Fibroblast of upper back skin (primary cell): ENCODE measurements at places on chromosomes 5 and 9.

DNA sequence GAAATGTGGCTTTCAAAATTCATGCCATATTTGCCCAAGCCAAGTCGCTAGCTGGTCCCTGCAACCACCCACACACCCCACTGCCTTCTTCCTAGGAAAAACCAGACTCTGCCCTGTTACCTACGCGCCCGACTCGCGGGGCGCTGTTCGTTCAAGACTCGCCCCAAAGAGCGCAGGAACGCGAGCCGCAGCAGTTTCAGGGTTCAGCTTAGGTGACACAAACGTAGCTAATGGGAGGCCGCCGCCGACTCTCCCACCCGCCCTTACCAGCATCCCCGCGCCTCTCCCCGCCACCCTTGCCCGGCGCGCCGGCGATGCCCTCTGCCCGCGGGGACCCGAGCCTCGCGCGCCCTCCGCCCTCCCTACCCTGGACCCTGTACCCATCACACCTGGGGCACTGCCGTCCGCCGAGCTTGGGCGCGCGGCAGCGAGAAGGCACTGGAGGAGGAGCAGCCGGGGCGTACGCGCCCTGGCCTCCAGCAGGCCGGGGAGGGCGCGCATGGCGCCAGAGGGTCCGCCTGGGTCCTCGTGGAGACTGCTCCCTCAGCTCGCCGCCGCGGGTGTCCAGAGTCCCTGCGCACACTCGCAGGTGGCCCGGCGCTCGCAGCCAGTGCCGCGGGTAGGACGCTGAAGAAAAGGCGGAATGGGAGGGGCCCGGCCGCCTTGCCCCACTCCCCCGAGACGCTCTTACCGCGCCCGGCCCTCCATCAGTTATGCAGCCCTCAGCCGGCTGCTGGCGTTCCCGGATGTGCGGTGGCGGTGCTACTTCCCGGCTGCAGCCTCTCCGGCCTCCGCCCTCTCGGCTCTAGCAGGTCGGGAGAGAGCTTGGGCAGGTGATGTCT, at the start of gene EMB:
EMB (minus strand) TSS at position 638 of the 842 bp plus-strand sequence; CDS start at position 501, 137 bp downstream.
- peak; percentile 44 for DNase-seq

GRCh38 chr9:99720455-99721050, 101.1 kb upstream of the NR4A3 start:
- DNase-seq = peak; percentile 41

DNA sequence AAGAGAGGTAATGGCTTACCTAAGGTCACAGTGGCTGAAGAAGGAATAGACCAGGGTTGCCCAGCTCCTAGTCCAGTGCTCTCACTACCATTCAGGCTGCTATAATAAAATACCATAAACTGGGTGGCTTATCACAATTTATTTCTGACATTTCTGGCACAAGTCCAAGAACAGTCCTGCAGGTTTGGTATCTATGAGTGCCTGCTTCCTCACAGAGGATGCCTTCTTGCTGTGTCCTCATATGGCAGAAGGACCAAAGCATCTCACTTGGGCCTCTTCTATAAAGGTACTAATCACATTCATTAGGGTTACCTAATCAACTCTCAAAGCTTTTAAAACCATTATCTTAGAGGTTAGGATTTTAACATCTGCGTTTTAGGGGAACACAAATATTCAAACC, 17.2 kb downstream of the STARD4 start:
- no peak for DNase-seq

GRCh38 chr9:28378231-28378630, 805.0 kb upstream of the C9orf72 start:
- no peak for DNase-seq

DNA sequence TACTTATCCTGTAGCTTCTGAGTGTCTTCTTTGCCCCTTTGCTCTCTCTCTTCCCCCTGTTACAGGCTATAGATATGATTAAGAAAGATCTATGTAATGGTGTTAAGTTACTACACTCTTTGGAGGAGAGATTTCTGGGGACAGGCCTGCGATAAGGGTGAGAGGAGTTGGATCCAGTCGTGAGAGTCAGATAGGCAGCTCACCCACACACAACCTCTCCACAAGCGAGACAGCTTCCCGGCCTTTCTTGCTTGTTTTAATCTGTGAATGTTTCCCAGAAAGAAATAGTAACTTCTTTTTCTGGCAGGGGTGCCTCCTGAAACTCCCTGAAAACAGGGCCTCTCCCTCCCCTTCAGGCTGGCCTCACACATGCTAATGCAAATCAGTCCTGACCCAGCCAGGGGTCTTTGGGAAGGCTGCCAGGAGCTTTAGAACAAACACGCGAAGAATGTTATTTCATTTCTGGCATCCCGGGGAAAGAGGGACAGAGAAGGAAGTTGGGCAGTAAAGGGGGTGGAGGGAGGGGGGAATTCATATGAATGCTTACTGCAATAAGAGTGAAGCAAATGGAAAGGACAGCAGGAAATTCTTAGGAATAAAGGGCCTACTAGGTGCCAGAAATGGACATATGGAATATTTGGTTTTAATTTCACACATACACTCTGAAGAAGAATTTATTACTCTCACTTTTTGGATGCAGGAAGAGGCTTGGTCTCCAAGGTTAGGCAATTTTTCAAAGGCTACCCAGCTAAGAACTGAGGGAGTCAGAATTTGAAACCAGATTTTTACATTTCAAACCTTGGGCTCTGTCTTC, 215.8 kb upstream of the TRIM32 start:
- DNase-seq = peak; percentile 96

GRCh38 chr9:128470560-128470959, 14.8 kb downstream of the ODF2 start:
- peak; percentile 54 for DNase-seq

GRCh38 chr5:142235050-142235797, 89.6 kb downstream of the SPRY4 start:
- DNase-seq = no peak

DNA sequence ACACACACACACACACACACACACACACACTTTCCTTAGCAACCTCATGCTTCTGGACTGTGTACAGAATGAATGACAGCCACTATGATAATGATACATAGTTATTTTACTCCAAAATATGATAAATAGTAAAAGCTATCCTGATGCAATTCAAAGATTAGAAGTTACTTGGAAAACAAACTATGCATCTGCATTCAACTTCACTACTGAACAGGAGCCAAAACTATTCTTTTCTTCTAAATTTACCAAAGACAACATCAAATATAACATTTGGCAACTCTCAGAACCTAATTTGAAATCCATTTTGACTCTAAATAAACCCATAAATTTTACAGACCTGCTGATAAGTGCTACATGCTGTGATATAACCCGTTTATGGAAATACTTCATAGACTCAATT, 33.3 kb downstream of the GLIS3 start:
- no peak for DNase-seq

- DNase-seq = no peak
Observed at GRCh38 chr5:56493308-56493707, 260.2 kb upstream of the ANKRD55 start.

DNA sequence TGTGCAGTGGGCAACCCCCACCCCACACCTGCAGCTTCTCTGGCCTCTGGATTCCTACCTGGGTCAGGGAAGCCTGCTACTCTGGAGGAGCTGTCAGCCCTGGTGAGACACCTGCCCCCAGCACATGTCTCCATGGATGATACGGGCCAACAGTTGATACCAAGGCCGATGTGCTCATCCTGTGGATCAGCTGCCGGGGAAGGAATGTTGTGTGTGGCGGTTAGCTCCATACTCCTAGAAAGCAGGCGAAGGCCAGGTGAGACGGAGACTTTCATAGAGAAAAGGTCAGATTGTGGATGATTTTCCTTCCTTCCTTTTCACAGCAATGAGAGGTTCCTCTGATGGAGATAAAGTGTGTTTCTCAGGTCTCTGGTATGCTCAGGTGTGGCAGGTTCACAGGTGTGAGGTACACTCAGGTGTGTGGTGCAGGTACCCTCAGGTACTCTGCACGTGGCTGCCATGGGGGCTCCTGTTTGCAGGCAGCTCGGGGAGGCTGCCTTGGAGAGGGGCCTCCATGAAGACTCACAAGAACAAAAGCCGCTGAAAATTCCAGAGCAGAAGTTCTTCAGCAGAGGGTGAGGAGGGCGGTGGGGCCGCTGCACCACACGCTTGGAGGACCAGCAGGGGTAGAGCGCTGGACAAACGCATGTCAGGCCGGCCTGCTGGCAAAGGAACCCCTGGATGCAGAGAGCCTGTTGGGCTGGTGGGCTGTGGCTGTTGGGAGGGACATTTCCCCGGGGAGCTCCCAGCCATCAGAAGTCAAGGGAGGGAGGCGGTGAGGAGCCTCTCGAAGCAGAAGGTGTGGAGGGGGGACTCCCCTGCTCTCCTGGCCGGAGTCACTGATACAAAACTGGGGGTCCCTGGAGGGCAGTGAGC, 5.1 kb upstream of the AHRR start:
- no peak for DNase-seq

GRCh38 chr5:54862036-54862435, 123.4 kb downstream of the ESM1 start:
- DNase-seq = no peak

GRCh38 chr9:79567671-79568098, 4.1 kb upstream of the TLE4 start:
- no peak for DNase-seq

GRCh38 chr9:133352635-133353340, 3.5 kb downstream of the SURF1 start:
- no peak for DNase-seq

GRCh38 chr9:128056887-128057723, 10.0 kb downstream of the NAIF1 start:
- no peak for DNase-seq

DNA sequence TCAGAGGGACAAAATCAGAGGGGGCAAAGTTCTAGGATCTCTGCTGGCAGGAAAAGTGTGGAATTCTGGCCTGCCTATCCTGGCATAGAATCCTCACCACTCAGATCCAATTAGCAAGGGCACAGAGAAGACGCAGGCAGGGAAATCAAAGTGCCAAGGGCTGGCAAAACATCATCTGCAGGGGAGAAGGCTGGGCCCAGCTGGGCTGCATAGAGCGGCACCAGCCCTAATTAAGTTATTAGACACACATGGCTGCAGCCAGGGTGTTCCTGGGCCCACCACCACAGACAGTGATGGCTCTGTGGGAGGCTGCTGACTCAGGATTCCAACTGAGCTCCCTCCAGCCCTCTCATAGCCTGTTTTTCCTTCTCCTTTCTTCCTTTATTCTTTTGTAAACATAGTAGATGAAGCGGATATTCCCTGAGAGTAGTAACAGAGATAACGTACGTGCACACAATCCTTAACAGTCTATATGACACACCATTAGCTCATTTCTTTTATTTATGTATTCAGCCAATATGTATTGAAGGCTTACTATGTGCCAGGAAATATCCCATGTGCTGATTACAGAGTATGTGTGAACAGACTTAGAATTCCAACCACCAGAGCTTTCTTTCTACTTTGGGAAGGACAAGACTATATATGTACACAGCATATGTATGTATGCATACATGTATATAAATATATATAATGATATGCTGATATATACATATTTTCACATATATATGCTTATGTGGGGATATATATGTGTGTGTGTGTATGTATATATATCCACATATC, 236.1 kb downstream of the ASTN2 start:
- DNase-seq = peak; percentile 57

GRCh38 chr5:157359356-157360055, 93.6 kb downstream of the CYFIP2 start:
- peak; percentile 20 for DNase-seq

DNA sequence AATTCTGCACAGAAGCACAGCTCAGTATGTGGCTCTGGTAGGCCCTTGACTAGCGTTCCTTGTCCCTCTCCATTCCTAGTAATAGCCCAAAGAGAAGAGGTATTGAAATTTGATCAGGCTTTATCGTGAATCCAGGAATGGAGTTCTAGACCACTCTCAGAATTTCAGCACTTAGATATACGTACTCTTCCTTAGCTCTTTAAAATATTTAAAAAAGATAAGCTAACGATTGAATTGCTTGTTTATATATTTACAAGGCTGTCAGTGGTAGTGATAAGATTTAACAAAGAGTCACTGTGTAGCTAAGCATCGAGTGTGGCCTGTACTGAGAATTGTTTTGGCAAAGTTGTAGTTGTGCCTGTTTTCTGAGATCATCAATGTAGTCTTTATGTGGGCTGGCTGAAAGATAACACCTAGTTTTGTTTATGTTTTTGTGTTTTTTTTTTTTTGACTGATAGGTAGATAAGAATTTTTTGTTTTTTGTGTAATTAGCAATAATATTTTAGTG, 2.5 kb downstream of the KIAA1958 start:
- DNase-seq = no peak

DNA sequence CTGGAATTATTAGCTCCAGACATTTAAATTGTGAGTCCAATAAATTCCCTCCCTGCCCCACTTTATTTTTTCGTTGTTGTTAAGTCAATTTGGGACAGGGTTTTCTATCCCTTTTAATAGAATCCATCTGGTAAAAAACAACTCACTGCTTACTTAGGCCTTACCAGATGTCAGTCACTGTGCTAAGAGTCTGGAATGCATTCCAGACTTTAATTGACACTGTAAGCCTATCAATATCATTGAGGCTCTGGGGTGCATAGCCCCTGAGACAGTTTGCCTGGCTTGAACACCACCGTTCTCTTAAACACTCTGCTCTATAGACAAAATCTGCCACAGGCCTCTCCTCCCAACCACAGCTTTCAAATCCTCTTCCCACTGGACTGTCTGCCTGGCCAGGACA, 175.9 kb downstream of the NSG2 start:
- DNase-seq = no peak

DNA sequence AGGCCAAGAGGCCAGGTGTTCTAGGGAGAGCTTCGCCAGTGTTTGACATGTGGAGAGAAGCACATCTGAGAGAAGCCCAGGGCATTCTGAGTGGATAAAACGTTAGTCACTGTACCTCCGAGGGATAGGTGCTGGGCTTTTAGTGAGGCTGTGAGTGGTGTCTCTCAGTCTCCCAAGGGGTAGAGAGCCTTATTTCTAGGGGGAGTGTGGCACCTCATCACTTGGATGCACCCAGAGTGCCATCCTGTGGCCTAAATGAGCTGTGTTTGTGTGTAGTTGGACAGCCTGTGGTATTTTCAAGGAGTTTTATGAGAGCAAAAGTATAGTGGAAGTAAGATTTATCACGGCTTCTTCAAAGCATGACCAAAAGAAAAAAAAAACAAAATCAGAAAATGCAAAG, 1046.9 kb upstream of the WWC1 start:
- DNase-seq = peak; percentile 34

- no peak for DNase-seq
Observed at GRCh38 chr5:159792180-159792579, 124.1 kb upstream of the ADRA1B start.

DNA sequence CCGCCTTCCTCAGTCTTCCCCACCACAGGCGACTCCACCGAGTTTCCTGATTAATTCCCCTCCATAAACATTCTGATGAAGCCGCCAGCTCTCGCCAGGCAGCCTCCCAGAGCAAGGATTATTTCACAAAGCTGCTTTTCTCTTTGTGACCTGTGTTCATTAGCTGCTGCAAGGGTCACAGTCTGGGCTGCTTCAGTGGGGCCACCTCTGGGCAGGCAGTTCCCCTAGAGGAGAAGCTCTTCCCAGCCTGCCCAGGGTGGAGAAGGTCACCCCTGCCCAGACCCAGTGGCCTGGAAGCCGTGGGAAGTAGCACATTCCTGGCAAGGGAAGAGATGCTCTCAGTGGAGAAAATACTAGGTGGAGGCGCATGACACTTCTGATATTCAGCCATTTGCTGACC, 58.4 kb upstream of the RAPGEF1 start:
- DNase-seq = no peak

GRCh38 chr5:142821733-142822487, 51.7 kb downstream of the ARHGAP26 start:
- DNase-seq = peak; percentile 87
